ENCODE measurements at places on chromosomes 3 and 15.

- DNase-seq = peak; percentile 70
Measured at GRCh38 chr3:49723296-49723627, 489 bp downstream of the GMPPB start.

DNA sequence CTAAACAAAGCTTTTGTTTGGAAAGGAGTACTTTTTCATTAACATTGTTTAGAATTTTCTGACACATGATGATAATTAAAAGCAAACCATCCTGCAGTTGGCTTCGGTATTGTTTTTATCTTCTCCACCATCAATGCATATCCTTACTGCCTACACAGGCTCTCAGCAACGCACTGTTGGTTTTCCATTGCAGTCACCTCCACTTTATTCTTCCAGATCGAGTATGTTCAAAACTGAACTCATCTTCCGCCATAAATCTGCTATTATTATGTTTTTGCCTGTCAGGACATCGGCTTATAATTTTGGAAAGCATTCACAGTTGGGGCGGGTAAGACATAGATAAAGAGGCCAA, 589 bp upstream of the SENP5 start:
- no peak for DNase-seq

DNA sequence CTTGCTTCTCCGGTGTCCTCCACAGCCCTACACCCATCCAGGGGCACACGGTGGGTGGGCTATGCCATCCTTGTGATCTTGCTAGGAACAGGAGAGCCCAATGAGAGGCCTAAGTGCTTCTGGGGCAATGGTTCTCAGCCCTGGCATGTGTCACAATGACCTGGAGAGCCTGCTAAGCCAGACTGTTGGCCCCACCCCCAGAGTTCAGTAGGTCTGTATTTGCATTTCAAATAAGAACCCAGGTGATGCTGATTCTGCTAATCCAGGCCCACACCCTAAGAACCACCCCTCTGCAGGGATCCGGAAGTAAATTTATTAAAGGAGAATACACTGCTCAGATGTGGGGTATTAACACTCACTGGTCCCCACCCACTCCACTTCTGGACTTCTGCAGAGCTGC, 57.9 kb downstream of the RORA start:
- no peak for DNase-seq

DNA sequence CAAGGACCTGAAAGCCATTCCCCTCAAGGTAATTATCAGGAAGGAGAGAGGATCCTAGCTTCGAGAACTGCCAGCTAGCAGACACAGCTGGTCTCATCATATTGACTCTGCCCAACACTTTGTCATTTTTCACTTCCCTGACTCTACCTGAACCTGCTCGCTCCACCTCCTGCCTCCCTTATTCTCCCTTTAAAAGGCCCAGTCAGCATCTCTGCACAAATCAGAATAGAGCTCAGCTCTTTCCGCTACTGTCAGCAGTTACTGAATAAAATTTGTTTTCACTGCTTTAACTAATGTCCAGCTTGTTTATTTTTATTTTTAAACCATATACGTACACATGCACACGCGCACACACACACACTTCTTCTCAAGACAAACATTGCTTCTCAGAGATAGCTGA, 57.2 kb upstream of the MCF2L2 start:
- DNase-seq = no peak

DNA sequence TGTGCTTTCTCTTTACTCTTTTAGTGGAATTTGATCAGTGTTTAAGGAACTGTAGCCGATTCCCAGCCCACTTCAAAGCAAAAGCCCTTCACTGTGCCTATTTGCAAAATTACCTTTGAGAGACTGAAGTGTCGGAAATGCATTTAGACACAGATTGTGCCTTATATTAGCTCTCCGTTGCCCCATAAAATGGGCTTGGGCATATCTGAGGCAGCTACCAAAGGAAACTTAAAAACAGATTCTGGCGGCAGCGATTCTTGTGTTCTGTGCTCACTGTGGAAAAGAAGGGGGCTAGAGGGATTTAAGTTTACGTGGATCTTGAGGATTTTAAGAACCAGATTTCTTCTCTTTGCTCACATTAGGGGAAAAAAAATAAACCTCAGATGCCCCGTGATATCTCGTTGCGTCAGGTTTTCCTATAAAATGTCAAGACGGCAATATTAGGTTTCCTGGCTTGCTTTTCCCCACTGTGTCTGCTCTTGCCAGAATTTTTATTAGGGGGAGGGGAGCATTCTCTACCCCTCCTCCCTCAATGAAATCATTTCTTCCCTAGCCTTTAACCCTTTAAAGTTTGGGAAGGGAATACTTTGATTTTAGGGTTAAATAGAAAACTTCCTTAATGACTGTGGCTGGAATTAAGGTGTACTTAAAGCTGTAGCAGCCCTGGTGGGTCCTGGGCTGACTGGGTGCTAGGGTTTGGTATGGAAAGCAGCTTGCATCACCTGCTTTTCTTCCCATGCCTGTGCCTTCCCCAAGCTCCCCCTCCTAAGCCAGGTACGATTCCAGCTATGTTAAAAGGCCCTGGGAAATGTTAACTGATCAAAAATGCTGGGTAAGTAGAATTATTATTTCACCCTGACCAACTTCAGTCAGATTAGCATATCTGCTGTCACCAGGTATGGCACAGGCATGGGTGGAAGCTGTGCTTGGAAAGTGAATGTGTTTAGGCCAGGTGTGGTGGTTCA, 73.8 kb downstream of the SMAD3 start:
- DNase-seq = no peak

GRCh38 chr3:79005084-79005483, 762.7 kb downstream of the ROBO1 start:
- no peak for DNase-seq
